ENCODE measurements at places on chromosomes 12 and 14. TPM values are rescaled to one million over a fixed set of nuclear protein-coding genes. Genes with fewer than 3 reads are reported as not detected.

GRCh38 chr14:101115652-101116051 lies 212.1 kb upstream of the RTL1 start:
- no peak for DNase-seq

- no peak for DNase-seq
Measured at GRCh38 chr14:101109347-101109638, 205.8 kb upstream of the RTL1 start.

DNA sequence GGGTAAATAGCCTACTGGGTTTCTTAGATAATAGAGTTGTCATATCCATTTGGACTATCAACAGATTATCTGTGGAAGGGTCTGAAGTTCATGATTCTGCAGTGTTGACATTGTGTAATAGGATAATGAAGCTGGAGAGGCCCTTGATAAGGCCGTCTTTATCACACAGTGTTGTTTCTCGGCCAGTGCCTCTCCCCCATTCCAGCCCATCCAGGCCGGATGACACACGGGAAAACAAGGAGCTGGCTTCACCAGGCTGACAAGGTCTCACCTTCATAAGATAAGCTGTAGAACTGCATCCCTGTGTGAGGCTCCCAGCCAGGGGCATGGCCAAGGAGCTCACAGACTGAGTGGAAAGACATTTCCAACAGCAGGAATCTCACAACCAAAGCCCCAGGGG lies 8.7 kb upstream of the EML1 start:
- DNase-seq: no peak

DNA sequence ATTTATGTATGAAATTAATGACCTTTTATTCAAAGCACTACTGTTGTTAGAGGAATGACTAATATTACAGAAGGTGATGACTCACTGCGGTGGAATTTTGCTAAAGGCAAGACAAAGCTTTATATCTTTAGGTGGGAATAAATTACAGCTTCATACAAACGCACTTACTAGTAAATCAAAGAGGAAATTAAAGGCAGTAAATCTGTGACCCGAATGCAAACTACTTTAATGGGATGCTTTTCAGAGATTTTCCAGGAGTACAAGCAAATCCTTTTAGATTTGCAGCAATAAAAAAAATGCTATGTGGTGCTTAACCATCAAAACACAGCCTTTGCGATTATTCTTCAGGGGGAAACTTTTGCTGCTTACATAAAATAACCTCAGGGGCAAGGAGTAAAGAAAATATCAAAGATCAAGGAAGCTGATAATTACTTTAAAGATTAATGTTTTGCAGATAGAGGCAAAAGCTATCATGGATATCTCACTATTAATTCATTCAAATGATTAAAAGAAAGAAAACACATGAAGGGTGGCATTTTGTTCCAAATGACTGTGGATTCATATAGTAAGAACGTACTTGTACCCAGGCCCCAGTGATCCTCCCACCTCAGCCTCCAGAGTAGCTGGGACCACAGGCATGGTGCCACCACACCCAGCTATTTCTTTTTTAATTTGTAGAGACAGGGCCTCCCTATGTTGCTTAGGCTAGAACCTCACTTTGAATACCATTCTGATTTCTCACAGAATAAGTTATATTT lies 98.9 kb downstream of the DENND5B start:
- no peak for DNase-seq

GRCh38 chr14:29220566-29220965 lies 454.0 kb downstream of the FOXG1 start:
- no peak for DNase-seq

- no peak for DNase-seq
Measured at GRCh38 chr14:65174783-65175182, 72.5 kb upstream of the MAX start.

- DNase-seq: no peak
Measured at GRCh38 chr12:89782807-89783206, 74.2 kb upstream of the ATP2B1 start.

GRCh38 chr12:91883811-91884210 lies 261.8 kb downstream of the BTG1 start:
- no peak for DNase-seq

- no peak for DNase-seq
Measured at GRCh38 chr14:51430633-51431032, 190.6 kb downstream of the TMX1 start.

Gene OR4K14
- total RNA-seq: not detected

Gene VDR
- 0.49 TPM for total RNA-seq

Gene EXOC3L4
- not detected for total RNA-seq

Measured in naive thymus-derived CD8-positive, alpha-beta T cell (primary cell).